HT-29 (cell line): ENCODE measurements at places on chromosomes 12 and 14. TPM values are rescaled to one million over a fixed set of nuclear protein-coding genes. Genes with fewer than 3 reads are reported as not detected.

Gene TPCN1
- 23.8 and 36.3 TPM in 2 replicates for total RNA-seq

Gene CFL2
- 4.4 and 5.0 TPM in 2 replicates for total RNA-seq

Gene NANOG
- not detected in 2 replicates for total RNA-seq

Gene HSPB8
- total RNA-seq = 0.05 and 0.13 TPM in 2 replicates

Gene SETD3
- 24.8 and 26.3 TPM in 2 replicates for total RNA-seq

Gene GTF2H3
- 10.7 and 13.1 TPM in 2 replicates for total RNA-seq

Gene GARIN6
- not detected in 2 replicates for total RNA-seq

Gene KRT73
- total RNA-seq = not detected in 2 replicates

Gene SDR9C7
- not detected in 2 replicates for total RNA-seq

Gene RBMS2
- 7.1 and 7.7 TPM in 2 replicates for total RNA-seq

- DNase-seq = no peak
Observed at GRCh38 chr12:44708218-44708617, 167.9 kb downstream of the NELL2 start.

DNA sequence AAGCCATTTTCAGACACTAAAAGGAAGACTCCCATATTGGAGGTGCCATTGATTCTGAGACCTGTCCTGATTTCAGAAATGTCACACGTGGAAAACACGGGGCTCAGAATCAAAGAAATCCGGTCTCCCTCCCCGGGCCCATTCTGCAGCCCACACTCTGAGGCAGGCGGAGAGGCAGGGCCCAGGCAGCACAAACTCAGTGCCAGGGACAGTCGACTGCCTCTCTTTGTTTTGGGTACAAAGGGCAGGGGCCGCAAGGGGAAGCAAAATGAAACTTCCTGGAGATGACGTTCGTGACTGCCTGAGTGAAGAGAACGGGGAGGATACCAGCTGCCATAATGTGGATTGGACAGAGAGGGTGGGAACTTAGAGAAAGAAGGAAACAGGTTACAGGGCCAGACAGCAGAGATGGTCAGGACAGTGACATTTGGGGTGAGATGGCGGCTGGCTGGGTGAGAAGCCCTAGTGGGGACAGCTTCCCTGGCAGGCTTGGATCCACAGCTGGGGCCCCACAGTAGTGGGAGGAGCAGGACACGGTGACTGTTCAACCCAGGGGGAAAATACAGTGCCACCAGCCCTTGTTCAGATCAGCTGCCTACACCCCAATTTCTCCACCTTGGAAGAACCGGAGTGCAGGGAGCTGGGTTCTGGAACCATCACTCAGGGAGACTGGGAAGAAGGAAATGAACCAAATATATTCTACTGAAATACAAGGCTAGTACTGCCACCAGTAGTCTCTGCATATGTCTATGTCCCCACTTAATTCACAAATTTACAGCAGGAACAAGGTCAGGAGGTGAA, 8.1 kb downstream of the GAPDH start:
- peak; percentile 65 for DNase-seq

GRCh38 chr14:75175677-75176141, 703 bp downstream of the TMED10 start:
- no peak for DNase-seq

DNA sequence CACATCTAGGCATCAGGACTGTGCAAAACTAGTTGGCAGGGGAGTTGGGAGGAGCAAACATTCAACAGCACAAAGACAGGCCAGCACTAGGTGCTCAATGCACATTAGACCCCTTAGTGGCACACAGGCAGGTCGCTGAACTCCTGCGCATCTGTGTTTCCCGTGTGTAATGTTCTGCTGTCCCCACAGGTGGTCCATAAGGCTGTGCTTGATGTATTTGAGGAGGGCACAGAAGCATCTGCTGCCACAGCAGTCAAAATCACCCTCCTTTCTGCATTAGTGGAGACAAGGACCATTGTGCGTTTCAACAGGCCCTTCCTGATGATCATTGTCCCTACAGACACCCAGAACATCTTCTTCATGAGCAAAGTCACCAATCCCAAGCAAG, 11.2 kb downstream of the SERPINA3 start:
- DNase-seq = no peak

- DNase-seq = no peak
Observed at GRCh38 chr14:103946975-103947374, 4.6 kb upstream of the RD3L start.

GRCh38 chr12:10582704-10583103, 30.7 kb downstream of the MAGOHB start:
- DNase-seq = no peak

GRCh38 chr12:96421014-96421413, 20.8 kb upstream of the CDK17 start:
- no peak for DNase-seq

- DNase-seq = no peak
Observed at GRCh38 chr14:64628940-64629408, 75.2 kb upstream of the PLEKHG3 start.

DNA sequence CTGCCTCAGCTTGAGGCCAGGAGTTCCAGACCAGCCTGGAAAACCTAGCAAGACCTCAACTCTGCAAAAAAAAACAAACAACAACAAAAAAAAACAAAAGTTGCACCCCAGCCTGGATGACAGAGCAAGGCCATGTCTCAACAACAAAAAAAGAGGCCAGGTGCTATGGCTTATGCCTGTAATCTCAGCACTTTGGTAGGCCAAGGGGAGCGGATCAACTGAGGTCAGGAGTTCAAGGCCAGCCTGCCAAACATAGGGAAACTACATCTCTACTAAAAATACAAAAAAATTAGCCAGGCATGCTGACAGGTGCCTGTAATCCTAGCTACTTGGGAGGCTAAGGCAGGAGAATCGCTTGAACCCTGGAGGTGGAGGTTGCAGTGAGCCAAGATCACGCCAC, 6.5 kb upstream of the SLC2A14 start:
- DNase-seq = no peak

DNA sequence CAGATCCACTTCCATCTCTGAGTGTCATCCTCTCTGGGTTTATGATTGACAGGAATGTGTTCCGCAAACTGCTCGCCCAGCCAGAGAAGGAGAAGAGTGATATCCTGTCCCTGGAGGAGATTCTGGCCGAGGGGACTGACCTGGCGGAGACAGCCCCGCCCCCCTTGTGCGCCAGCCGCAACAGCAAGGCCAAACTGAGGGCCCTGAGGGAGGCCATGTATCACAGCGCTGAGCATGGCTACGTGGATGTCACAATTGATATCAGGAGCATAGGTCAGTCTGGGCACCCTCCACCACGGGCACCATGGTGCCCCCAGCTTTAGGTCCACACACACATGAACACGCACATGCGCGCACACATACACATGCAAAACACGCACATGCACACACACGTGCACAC, 67.5 kb upstream of the PWP1 start:
- DNase-seq = no peak

- DNase-seq = no peak
Observed at GRCh38 chr12:131536766-131537165, 174.1 kb upstream of the SFSWAP start.

GRCh38 chr12:23083267-23083666, 458.3 kb downstream of the ETNK1 start:
- DNase-seq = no peak

GRCh38 chr14:20441461-20441860, 5.5 kb upstream of the KLHL33 start:
- DNase-seq = no peak

DNA sequence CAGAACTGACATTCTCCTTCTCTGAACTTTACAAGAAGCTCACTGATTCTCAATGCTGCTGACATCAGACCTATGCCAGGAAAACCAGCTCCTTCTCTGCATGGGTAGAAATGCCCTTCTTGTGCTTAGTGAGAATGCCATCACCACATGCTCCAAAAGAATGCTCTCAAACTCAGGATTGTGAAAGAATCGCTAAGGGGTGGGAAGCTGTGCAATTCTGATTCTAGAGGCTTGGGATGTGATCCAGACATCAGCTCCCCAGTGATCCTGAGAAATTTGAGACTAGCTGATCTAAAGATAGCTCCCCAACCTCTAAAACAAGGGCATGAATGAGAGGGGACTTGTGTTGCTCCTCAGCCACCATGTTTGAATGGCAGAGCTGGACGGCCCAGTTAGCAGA, 113.2 kb downstream of the DPF3 start:
- DNase-seq = no peak
